ENCODE measurements at places on chromosomes 7 and 10. TPM values are rescaled to one million over a fixed set of nuclear protein-coding genes. Genes with fewer than 3 reads are reported as not detected.

DNA sequence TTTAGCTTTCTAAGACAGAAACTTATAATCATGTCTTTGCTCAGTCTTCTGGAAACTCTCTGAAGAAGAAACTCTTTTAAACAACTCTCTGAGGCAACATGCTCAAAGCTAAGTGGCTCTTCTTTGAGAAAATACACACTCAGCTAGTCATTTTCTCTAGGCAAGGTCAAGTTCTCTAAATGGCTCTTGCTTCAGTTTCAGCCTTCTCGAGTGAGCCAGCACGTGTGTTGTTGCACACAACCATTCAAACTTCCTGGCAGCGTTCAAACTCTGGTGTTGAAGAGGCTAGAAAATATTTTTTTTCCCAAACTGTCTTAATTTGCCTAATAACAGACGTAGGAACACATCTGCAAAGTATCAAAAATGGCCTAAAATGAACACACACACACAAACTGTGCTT, 129.1 kb downstream of the THSD7A start:
- DNase-seq = no peak

The ABCB1 gene
- not detected for total RNA-seq

The ALOX5 gene
- total RNA-seq = not detected

GRCh38 chr10:803041-803741, 113.7 kb upstream of the DIP2C start:
- peak; percentile 71 for DNase-seq

- DNase-seq = no peak
Observed at GRCh38 chr10:42940487-42941294, 136.2 kb upstream of the RET start.

The LUC7L2 gene
- total RNA-seq = 71.8 TPM

DNA sequence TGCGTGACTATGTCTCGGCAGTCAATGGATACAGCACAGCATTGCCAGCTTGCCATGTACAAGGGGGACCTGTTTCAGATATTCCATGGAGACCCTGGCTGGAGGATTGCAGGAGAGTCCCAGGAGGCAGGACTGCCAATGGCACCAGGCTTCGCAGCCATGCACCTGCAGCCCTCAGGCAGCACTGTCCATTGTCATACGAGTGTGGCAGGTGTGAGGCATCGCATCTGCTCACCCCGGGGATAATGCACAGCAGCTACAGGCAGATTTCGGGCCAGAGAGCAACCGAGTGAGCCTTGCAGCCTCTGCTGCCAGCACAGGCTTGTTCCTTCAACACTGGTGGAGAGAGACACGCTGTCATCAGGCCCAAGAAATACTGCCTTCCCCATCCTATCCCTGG, 415.1 kb downstream of the PAXIP1 start:
- DNase-seq = no peak

- DNase-seq = no peak
Observed at GRCh38 chr7:145152589-145152988, 316.7 kb upstream of the TPK1 start.

The RHEB gene
- 156 TPM for total RNA-seq

The GRID2IP gene
- total RNA-seq = not detected

DNA sequence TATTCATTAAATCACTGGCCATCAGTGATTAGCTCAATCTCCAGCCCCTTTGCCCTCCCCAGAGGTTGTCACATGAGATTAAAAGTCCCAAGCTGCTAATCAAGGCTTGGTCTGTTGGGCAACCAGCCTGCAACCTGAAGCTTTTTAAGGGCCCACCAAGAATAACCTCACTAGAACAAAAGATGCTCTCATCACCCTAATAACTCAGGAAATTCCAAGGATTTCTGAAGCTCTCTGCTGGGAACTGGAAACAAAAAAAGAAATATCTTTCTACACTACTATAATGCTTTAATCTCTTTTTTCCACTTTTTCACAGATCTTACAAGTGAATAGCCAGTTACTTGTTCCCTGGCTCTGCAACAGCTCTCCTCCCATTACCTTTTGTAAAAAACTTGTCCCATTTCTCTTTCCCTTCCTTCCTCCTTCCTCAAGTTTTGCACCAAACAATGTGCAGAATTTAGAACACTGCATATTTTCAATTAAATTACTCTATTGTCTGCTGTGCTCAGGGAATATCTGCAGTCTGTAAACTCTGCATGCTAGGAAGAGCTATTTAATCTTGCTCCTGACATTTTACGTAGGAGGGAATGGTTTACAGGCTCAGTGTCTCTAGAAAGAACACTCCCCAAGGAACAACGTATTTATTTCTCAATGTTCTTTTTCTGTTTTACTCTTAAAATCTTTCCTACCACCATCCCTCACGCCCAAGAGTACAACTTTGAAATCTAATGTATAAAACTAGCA, 169.1 kb downstream of the IMMP2L start:
- DNase-seq = no peak

DNA sequence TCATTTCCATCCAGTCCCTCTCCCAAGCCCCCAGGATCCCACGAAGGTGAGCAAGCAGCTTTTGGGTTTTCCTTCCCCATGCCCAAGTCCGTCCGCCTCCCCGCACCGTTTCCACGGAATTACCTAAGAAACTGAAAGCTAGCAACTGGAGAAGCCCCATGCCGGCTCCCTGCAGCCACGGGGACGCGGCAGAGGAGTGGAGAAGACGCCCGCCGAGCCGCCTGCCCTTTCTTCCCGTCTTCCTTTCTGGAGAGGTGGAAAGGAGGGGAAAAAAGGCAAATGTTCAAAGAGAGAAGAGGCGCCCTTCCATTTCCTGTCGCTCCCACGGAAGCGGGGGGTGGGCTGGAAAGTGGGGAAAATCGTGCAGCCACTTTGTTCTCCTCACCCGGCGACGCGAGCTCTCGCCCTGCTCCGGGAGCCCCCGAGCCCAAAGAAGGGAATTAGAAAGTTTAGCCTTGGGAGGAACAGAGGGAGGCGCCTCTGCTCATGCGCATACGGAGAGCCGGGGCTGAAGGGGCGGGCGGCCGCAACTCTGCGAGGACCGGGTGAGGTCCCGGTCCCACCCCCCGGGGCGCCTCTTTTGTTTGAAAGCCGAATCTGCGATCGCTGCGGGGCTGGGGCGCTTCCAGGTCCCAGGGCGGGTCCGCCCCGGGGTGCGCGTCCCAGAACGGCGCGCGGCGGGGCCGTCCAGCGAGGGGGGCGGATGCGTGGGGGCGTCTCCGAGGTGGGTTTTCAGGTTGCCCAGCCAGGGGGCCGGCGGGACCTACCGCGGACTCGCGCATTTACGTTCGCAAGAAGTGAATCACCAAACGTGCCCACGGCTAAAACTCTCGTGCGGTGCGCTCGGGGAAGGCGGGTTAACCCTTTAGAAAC, at the start of gene LAMB1:
TSS of gene LAMB1 (minus strand) at position 436 of the 873 bp plus-strand sequence. CDS start at position 160, 276 bp downstream.
- peak; percentile 55 for DNase-seq

- DNase-seq = no peak
Observed at GRCh38 chr10:123999956-124000615, 93.3 kb downstream of the CHST15 start.

- peak; percentile 26 for DNase-seq
Observed at GRCh38 chr7:149720372-149721083, 52.9 kb downstream of the ZNF467 start.

DNA sequence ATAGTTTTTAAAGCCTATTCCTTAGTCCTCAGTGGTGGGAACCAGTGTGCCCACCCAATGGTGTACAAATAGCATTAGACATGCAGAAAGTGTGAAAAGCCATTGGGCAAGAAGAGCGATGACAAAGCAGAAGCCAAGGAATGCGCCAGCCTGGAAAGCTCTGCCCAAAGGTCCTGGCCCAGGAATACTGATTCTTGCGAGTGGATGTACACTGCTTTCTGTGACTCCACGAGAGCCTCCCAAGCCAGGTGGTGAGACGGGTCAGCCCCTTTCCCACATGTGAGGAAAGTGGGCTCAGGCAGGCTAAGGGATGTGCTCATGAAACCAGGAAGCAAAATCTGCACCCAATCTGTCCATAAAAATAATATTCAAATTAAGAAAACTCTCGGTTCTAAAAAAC, 106.6 kb downstream of the ADCY1 start:
- DNase-seq = no peak

The ADAM12 gene
- total RNA-seq = not detected

The TMEM273 gene
- not detected for total RNA-seq

The BHLHA15 gene
- not detected for total RNA-seq

The TRIM50 gene
- total RNA-seq = not detected

The NACAD gene
- total RNA-seq = not detected

All from G401 (cell line).